ENCODE measurements at places on chromosomes 16 and 17. TPM values are rescaled to one million over a fixed set of nuclear protein-coding genes. Genes with fewer than 3 reads are reported as not detected.

Gene GNAO1
- 21.0 TPM for total RNA-seq

- no peak overlapping the region for H3K27ac ChIP-seq
- no peaks in the 10 kb centered on the region for H3K4me1 ChIP-seq
- DNase-seq: no peak
- no peak overlapping the region for H3K4me3 ChIP-seq
Measured at GRCh38 chr16:82852388-82853008, 225.7 kb downstream of the CDH13 start.

DNA sequence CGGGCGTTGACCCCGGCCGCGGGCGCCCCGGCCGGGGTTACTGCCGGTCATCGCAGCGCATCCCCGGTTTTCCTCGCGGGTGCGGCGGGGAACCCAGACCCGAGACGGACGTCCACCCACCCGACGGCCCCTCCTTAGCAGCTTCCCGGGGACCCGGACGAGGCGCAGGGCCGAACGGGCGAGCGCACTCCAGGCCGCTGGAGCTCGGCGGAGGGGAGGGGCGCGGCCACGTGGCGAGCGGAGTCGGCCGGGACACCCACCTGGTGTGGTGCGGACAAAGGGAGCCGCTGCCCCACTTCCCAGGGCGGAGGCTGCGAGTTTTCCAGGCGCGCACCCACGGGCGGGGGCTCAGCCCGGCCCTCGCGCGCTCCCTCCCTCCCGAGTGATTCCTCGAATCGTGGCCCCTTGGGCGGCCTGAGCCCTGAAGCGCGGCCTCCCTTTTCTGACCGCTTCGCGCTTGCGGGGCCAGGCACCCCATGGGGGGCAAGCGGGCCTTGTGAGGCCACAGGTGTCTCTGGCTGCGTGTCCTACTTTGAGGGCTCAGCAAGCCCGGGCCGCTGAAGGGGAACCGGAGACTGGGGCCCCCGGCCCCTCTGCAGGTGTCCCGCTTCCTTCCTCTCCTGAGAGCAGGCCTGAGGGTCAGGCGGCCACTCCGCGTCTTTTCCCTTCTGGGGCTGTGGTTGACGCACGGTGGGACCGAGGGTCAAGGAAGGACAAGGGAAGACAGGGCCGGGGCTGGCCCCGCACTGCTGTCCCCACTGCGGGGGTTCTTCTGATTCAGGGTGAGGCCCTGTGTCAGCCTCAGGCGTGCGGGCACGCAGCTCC, 1.1 kb upstream of the FASN start:
- peak overlapping the region; percentile 88 for H3K4me3 ChIP-seq
- no peak for DNase-seq
- H3K27me3 ChIP-seq: no peaks in the 10 kb centered on the region
- peaks cover 23% of the 10 kb centered on the region for H3K4me1 ChIP-seq

DNA sequence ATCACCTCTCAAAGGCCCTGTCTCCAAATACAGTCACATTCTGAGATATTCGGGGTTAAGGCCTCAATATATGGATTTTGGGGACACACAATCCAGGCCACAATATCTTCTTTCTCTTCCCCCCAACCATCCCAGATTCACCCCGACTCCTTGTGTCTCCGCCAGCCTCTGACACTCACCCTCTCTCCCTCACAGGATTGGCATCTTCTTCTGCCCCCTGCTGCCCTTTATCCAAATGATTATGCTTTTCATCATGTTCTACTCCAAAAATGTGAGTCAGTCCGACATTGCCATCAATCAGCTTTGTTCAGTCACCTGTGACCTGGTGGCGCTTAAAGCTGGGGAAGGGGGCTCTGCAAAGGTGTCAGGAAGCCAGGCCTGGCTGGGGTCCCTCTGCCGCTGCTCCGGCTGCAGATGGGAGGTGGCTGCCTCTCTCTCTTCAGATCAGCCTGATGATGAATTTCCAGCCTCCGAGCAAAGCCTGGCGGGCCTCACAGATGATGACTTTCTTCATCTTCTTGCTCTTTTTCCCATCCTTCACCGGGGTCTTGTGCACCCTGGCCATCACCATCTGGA, 35.1 kb downstream of the GDE1 start:
- no peaks in the 10 kb centered on the region for H3K27me3 ChIP-seq
- H3K27ac ChIP-seq: no peak overlapping the region
- no peaks in the 10 kb centered on the region for H3K36me3 ChIP-seq
- no peaks in the 10 kb centered on the region for H3K4me1 ChIP-seq
- DNase-seq: no peak
- no peak overlapping the region for H3K4me3 ChIP-seq

GRCh38 chr16:75116081-75116910, at the start of gene LDHD:
TSS of gene LDHD (minus strand) at chr16:75116780. CDS start at chr16:75116720, 60 bp downstream.
- no peak for DNase-seq
- H3K4me1 ChIP-seq: peaks cover 12% of the 10 kb centered on the region

GRCh38 chr17:45782889-45783592, 1.1 kb upstream of the CRHR1 start:
- H3K27me3 ChIP-seq: peaks cover 71% of the 10 kb centered on the region
- peak; percentile 66 for DNase-seq
- no peaks in the 10 kb centered on the region for H3K36me3 ChIP-seq

DNA sequence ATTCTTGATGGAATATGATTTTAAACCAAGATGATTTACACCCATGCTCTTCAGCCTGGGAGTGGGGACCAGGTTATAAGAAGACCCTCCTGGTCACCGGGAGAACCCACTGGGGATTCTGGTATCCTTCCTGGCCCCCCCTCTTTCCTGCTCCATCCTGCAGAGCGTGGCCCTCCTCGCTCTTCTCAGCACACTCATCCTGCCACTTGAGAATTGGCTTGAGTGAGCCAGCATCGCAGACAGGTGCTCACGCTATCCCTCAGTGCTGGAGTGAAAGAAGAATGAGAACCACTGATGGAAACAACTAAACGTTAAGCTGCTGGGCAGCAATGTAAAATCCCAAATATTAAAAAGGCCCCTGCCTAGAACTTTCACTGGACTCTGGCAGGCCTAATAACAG, 98.0 kb downstream of the CYTH1 start:
- no peaks in the 10 kb centered on the region for H3K4me1 ChIP-seq
- no peak overlapping the region for H3K4me3 ChIP-seq
- no peak overlapping the region for H3K27ac ChIP-seq
- no peaks in the 10 kb centered on the region for H3K27me3 ChIP-seq
- H3K36me3 ChIP-seq: peaks cover 20% of the 10 kb centered on the region
- DNase-seq: no peak

- peaks cover 4% of the 10 kb centered on the region for H3K36me3 ChIP-seq
- H3K27ac ChIP-seq: no peak overlapping the region
- peak overlapping the region; percentile 84 for H3K4me3 ChIP-seq
- no peak for DNase-seq
Measured at GRCh38 chr16:4534151-4534790, 4.3 kb downstream of the CDIP1 start.

DNA sequence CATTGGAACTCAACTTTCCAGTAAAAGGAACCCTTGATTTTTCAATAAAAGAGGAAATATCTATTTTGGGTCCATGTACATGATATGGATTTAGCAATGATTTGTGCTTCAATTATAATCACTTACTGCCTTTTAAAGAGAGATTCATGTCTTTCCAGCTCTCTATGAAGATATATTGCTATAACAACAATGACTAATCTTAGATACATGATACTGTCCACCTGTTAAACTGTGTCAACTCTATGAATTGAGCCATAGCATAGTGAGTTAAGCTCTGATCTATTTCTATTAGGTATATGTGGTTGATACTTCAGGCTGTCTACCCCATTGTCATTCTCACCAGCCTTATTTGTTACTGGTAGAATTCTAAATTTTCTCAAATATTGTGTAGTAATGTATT, 15.0 kb upstream of the MPHOSPH6 start:
- no peak overlapping the region for H3K27ac ChIP-seq
- no peak for DNase-seq
- H3K36me3 ChIP-seq: no peaks in the 10 kb centered on the region
- H3K27me3 ChIP-seq: peaks cover 26% of the 10 kb centered on the region
- no peak overlapping the region for H3K4me3 ChIP-seq

Gene RHBDF2
- 38.7 TPM for total RNA-seq

GRCh38 chr16:84109598-84110335, 7.0 kb downstream of the MBTPS1 start:
- peaks cover 2% of the 10 kb centered on the region for H3K36me3 ChIP-seq
- H3K27me3 ChIP-seq: no peaks in the 10 kb centered on the region

Gene MYL11
- not detected for total RNA-seq
